ENCODE measurements at places on chromosomes 7 and 10.

DNA sequence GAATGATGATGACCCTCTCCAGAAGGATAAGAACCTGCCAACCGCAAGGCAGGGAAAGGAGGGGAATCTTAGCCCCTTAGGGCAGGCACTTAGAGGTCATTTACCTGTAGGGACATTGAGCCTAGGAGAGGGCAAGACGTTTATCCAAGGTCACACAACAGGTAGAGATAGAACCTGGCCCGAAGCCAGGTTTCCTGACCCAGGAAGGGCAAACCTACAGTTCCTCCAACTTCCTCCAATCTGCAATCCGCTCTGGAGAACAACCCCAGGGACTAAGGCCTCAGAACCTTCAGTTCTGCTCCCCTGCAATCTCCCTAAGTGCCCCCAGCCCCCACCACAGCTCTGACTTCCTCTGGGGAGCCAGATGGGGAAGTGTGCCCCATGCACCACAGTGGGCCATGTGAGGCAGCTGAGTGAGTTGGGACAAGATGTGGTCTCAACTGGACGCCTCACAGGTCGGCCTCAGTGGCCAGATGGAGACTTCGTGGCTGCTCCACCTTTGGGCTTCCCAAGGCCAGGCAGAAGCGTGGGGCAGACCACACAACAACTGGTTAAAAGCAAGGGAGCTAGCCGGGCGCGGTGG is 1.4 kb upstream of the PSAP start:
- no peak for DNase-seq

DNA sequence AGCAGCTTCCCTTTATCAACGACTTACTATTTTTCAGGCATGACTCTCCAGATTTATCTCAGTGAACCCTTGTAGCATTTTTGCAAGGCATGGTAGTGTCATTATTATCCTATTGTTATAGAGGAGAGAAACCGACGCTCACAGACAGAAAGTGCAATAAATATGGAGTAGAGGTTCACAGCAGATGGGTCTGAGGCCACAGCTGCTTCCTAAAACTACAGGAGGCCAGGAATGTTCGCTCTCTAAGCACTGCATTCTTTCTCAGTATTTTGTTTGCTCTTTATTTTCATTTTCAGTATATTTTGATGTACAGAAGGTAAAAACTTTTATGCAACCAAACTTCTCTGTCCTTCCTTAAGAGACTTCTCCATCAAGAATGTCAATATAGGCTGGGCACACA is 4.5 kb upstream of the AEBP1 start:
- DNase-seq = no peak

GRCh38 chr7:149245244-149245643 is 5.8 kb downstream of the ZNF212 start:
- DNase-seq = no peak

- DNase-seq = no peak
Measured at GRCh38 chr10:81215498-81215897, 659.5 kb upstream of the NRG3 start.

DNA sequence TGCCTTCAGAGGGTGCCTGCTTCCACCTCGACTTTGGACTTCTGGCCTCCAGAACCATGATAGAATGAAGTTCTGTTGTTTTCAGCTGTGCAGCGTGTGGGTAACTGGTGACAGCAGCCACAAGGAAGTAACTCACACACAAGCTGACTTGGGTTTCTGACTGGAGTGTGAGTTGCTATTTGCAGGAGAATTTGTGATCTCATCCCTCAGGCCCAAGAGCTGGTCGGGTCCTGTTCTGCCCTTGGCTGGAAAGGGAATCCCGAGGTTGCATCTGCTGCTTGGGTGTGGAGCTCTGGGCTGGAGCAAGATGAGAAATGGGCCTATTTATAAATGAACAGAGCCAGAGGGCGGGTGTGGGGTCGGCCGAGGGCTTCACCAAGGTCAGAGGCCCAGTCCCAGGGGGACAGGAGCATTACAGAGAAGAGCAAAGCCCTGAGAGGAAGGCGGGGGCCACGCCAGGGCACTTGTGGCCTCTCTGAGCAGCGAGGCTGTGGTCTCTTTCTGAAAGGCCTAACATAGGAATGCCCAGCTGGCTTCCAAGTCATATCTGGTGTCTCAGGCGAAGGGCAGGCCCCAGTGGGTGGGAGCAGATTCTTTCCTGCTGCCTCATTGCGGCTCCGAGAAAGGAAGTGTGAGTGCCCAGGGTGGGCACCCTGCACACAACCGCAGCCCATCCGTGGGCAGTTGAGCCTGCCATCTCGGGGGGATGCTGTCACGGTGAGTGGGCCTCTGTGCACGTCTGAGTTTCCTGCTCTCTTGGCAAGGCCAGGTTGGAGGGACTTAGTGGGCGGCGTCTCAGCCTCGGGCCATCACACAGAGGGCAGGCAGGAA is 26.5 kb upstream of the C10orf71 start:
- DNase-seq = peak; percentile 70

DNA sequence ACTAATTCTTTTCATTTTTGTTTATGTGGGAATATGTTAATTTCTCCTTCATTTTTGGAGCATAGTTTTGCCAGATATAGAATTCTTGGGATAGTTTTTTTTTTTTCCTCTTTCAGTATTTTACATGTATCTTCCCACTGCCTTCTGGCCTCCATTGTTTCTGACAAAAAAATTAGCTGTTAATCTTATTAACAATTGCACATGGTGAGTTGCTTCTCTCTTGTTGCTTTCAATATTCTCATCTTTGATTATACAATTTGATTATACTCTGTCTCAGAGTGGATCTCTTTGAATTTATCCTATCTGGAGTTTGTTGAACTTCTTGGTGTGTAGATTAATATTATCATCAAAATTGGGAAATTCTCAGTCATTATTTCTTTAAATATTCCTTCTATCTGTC is 41.4 kb upstream of the HABP2 start:
- no peak for DNase-seq

GRCh38 chr10:112426111-112426510 is 20.6 kb downstream of the ZDHHC6 start:
- no peak for DNase-seq

GRCh38 chr7:50781381-50782293 is 1.1 kb downstream of the GRB10 start:
- DNase-seq = no peak

GRCh38 chr10:126917375-126917774 is 12.1 kb downstream of the DOCK1 start:
- DNase-seq = no peak

- no peak for DNase-seq
Measured at GRCh38 chr10:45660876-45661411, 11.6 kb downstream of the ZFAND4 start.

DNA sequence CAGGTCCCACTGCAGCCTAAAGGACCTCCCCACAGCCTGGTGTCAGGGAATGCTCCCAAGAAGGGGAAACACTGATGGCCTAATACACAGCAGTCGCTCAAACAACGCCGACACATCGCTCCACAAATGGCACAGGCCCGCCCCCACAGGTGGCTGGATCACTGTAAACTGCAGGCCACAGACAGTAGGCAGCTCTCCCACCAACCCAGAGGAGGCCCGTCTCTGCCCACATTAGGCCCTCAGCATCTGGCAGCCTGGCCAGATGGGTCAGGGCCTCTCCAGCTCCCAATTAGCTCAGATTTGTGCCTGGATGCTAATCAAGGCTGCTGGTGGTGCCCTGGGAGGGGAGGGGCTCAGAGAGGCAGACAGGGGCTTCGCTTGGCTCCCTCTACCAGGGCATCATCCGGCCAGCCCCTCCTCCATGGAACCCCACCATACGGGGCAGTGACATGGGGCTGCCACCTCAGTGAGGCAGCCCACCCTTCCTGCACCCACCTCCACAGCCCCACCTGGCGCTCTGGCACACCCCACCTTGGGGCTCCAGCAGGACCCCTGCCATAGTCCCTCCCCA is 42.7 kb downstream of the CAMK2B start:
- peak; percentile 30 for DNase-seq

- DNase-seq = peak; percentile 24
Measured at GRCh38 chr7:89837515-89837914, 316.8 kb upstream of the STEAP1 start.

DNA sequence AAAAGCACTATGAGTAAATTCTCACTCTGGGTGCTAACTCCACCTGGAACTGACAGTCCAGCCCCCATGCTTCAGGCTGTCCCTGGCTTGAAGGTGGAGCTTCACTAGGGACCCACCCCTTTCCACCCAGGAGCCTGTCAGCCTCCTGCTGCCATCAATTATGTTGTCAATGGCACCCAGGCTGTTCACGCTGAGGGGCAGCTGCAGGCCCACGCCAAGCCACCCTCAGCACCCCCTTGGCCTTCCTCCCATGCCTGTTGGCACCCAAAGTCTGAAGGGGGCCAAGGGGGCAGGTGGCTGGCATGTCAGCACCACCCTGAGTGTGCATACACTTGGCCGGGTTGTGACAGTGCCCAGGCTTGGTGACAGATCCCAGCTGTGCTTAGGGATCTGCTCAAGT is 149.3 kb downstream of the NXPH1 start:
- no peak for DNase-seq

- no peak for DNase-seq
Measured at GRCh38 chr10:99981581-99982199, 28.1 kb downstream of the DNMBP start.

DNA sequence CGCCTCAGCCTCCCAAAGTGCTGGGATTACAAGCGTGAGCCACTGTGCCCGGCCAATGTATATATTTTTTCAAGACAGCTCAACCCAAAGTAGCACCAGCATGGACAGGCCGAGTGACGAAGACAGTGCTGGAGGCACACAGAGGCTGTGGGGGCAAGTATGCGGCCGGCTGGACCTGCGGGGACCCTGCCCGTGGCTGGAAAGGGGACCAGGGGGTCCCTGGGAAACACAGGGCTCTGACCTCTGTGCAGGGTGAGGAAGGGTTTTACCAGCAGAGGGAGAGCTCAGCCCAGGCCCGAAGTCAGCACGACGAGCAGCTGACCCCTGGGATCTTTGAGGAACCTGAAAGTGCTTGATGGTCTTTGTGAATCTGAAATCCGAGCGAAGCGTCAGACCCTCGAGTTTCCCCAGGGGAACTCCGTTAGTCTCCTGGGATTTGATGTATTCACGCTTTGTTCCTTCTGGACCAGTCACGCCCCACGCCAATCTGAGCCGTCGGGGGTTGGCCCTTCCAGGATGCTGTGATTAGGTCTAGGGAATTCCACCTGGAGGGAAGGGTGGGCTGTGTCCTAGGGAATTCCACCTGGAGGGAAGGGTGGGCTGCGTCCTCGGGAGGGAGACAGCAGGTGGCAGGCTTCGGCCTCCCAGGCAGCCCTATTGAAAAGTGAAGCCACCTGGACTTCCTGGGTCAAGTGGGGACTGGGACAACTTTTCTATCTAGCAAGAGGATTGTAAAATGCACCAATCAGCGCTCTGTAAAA is 10.9 kb upstream of the ZFAND2A start:
- DNase-seq = no peak

DNA sequence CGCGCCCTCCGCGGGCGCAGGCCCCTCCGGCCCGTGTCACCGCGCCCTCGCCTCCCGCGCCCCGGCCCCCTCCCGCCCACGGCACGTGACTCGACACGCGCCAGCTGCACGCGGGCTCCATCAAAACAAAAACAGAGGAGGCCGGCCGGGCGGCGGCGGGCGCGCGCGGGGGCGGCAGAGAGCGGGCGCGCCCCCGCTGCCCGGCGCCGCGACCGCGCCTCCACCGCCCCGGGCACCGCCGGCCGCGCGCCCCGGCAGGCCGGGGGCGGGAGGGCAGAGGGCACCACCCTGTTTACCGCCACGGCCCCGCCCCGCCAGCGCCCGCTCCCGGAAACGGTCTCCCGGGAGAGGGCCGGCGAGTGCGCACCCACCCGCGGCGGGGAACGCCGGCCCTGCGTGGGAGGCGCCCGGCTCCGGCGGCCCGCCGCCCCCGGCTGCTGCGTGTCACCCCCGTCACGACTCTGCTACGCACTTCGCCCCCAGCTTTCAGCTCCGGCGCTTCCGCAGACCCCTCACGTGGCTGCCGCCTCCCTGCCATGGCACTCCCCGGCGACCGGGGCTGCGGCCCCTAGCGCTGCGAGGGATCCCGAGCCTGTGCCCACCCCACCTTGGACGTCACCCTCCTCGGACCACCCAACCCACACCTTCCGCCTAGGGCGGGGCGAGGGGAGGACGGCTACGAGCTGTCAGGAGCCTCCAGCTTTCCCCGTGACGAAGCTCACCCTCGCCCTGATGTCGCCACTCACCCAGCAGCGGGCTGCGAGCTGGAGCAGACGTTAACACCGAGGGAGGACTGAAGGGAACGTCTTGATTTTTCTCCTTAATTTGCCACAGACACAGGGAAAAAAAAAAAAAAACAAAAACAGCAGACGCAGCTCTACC is 221.6 kb upstream of the MKLN1 start:
- DNase-seq = peak; percentile 74

DNA sequence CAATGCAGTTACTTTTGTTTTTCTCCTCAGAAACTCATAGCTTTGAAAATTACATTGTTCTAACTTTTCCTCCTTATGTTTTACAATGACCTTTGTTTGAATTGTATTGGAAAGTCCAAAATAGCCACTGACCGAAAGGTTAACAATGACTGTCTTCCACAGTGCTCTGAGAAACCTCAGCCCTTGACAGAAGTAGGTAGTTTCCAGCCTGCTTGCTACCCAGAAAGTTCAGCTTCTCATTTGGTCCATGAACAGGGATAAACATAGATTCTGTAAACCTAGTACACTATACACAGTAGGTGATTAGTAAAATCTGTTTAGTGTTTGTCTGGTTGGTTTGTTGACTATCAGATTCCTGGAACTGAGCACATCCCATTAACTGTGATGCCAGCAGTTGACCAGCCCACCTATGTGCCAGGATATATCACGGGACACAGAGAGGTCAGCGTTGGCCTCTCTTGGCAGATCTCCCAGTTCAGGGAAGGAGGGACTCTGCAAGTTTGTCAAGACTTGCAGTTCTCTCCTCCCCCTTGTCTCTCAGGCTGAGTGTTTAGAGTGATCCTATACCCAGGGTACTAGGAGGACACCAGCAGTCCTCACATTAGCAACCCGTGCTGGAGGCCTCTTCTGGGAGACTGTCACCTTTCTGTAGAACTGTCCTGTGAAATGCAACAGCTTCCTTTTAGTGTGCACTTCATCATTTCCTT is 297.6 kb downstream of the ARHGAP12 start:
- peak; percentile 77 for DNase-seq

- DNase-seq = peak; percentile 89
Measured at GRCh38 chr7:47218378-47219176, 363.3 kb downstream of the TNS3 start.

- peak; percentile 58 for DNase-seq
Measured at GRCh38 chr7:96178581-96178980, 143.3 kb downstream of the SLC25A13 start.

DNA sequence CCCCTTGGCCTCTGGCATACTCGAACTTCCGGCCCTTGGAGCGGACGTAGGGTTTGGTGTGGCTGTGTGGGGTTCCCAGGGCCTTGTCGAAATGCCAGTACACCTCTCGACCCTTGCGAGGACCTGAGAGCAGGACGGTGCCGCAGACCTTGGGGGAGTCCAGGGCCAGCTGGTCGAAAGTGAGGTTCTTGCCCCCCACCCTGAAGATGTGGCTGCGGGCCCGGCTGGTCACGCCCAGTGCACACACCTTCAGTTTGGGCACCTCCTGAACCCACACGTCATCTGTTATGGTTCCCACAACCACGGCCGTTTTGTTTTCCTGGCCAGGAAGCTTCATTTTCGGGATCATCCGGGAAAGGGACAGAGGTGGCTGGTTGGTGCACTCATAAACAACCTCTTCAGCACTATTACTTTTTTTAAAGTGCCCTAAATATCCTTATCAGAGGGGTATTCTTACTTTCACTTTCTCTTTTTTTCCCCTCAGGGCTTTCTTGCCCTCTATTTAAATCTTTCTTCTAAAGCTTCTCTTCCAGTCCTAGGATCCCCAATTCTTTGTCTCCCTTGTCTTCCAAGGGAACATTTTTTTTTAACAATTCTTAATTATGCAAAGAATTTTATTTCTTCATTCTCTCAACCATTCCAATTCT is 44.9 kb upstream of the FAM3C start:
- DNase-seq = peak; percentile 58

GRCh38 chr7:150378115-150378852 is 846 bp upstream of the ZNF775 start:
- DNase-seq = peak; percentile 91

- DNase-seq = no peak
Measured at GRCh38 chr10:90089719-90090118, 388.3 kb downstream of the KIF20B start.
